ENCODE measurements at places on chromosomes 16 and 17.

- no peak for DNase-seq
Observed at GRCh38 chr16:69049146-69049545, 56.3 kb upstream of the HAS3 start.

DNA sequence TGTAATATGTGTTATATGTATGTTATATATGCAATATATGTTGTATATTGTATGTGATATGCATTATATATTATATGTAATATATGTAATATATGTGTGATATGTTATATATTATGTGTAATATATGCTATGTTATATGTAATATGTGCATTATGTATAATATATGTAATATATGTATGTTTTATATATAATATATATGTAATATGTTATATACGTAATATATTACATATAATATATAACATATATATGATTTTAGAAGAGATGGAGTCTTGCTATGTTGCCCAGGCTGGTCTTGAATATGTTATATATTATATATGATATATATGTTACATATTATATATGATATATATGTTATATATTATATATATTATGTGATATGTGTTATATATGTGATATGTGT, 65.5 kb upstream of the DNAH17 start:
- DNase-seq: no peak

- no peak for DNase-seq
Observed at GRCh38 chr16:49644145-49644463, 211.8 kb downstream of the ZNF423 start.

- DNase-seq: no peak
Observed at GRCh38 chr16:28596840-28597691, at the start of gene SULT1A2. Gene SULT1A2 (minus strand): TSS chr16:28597050. CDS start chr16:28595930, 1,120 bp downstream.

DNA sequence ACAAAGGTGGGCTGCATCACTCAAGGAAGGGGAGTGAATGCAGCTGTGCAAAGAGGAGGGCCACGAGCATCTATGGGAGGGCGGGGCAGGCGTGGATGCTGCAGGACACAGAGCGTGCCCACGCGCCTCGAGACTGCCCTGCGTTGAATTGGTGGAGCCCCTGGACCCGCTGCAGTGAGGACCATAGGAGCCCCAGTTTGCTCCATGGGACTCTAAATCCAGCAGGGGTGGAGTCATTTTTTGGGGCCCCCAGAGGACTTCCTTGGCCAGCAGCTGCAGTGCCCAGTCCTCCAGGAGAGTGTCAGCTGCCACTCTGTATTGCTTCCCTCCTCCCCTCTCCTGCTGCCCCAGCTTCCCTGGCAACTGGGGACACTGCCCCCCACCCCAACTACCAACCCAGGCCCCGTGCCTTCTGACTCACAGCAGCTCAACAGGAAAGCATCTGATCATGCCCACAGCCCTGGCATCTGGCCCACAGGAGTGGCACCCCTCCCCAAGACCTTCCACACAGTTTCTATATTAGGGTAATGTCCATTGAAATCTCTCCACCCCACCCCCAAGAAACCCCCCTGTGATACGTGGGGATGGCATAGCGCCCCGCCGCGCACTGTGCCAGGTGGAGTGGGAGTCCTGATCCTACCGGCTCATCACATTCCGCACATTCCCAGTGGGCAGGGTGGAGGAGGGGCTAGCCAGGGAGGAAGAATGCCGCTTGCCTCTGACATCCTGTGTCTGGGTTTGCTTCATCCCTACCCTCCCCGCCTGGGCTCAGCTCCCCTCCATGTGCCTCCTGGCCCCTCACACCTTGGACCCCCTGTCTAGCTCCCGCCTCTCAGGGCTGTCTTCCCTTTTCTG, 27.8 kb upstream of the ITGA3 start:
- DNase-seq: peak; percentile 37

- DNase-seq: no peak
Observed at GRCh38 chr17:82803185-82803584, 36.6 kb downstream of the ZNF750 start.

DNA sequence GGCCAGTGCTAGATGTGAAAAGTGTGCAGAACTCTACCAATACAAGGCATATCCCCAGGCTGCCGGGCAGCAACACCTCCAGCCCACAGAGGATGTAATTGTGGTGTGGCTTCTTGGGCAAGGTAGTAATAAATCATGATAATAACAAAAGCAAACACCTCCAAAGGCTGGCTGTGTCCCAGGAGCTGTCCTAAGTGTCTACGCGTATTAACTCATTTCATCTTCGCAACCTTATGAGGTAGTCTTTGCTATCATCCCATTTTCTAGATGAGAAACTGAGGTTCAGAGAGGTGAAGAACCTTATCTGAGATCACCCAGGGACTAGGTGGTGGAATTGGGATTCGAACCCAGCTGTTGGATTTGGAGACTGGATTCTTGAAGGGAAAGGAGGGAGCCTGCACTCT, 5.3 kb downstream of the PDK2 start:
- no peak for DNase-seq

DNA sequence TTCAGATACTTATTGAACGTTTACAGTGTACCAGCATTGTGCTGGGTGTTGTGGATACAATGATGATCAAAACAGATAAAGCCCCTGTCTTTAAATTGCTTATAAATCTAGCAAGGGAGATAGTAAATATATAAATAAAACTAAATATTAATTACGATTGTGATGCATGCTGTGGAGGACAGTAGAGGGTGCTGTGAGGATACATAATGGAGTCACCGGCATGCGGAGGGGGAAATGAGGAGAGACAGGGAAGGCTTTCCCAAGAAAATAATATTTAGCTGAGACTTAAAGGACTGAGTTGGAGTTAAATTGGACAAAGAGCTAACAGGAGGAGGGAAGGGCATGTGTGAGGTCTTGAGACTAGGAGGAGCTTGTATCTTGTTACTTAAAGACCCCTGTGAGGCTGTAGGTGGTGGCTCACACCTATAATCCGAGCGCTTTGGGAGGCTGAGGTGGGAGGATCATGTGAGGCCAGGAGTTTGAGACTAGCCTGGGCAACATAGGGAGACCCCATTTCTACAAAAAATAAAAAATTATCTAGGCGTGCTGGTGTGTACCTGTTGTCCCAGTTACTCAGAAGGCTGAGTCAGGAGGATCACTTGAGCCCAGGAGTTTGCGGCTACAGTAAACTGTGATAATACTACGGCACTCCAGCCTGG, 2.4 kb downstream of the DHRS7B start:
- peak; percentile 22 for DNase-seq

GRCh38 chr16:2250652-2251295, 613 bp downstream of the ECI1 start:
- no peak for DNase-seq
